ENCODE measurements at places on chromosomes 3 and 15.

DNA sequence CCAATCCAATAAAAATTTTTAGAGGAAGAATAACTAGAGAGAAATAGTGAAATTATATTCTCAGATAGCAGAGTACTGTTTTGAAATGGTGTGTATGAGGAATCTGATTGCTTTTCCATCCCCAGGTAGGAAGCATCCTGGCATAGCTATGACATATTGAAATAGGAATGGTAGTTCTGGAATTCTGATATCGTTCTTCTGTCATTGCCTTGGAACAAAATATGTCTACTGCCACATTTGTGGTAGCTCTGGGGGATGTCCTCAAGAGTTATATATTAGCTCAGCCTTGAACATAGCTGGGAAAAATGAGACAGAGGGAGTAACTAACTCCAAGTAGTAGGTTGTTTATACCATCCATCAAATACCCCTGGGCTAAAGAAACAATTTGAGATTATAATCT lies 950.7 kb downstream of the MCTP2 start:
- DNase-seq = no peak

- no peak for DNase-seq
Observed at GRCh38 chr15:33292717-33293307, 18.0 kb upstream of the RYR3 start.

- DNase-seq = no peak
Observed at GRCh38 chr15:101528108-101528916, 38.8 kb upstream of the PCSK6 start.

DNA sequence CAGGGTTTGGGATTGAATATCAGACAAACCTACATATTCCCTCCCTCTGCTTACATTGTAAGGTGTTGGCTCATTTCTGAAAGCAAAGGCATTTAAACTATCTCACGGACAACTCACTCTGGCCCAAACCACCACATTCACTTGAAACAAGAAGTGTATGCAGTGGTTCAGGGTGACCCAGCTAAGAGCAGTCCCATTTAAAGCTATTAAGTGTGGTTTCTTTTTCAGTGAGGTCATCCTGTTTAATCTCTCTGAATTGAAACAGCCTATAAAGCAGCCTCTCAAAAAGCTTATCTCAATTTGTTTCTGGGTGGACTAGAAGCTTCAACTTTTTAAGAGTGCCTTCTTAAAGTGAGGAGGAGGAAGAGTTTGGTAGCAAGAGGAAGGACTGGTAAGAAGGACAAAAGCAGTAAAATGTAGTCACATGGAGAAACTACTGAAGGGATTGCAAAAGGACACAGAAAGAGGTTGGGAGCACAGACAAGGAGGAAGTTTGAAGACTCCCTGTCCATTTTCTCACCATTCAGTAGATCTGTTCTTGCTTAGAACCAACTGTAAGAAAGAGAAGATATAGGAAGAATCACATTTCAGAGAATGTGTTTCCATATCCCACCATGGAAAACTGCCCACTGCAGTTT lies 151.6 kb downstream of the TMCO5A start:
- DNase-seq = no peak

GRCh38 chr3:103337179-103337845 lies 902.5 kb downstream of the ZPLD1 start:
- no peak for DNase-seq

DNA sequence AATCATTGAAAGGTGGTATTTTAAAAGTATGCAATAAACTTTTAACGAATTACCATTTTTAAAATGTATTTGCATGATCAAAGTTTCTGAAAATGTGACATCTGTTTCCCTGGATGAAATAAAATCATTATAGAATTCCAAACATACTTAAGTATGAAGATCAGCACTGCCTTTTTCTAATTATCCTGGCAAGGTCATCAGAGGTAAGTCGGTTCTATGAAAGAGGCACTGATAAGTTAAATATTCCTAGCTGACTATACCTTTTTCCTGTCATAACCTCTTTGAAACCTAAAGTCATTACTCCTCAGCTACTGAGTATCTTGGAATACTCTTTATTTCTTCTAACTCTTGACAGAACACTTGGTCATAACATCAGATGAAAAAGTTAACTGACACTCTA lies 406.1 kb upstream of the ALCAM start:
- no peak for DNase-seq

- no peak for DNase-seq
Observed at GRCh38 chr15:36479200-36479896, 100.1 kb upstream of the CDIN1 start.

DNA sequence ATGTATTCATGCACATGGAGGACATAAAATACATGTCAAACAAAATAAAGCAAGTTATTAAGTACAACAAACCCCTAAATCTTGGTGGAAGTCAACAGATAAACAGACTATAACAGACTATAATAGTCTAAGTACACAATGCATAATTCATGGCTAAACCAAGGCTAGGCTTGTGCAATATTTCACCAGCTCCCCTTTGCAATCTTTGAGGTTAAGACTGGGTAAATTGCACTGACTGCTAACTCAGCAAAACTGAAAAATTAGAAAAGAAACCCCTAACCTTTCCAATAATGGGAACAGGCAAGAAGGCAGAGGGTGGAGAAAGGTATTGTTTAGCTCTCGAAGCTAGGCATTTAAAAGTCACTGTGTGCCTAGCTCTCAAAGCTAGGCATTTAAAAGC lies 304.9 kb upstream of the WNT5A start:
- no peak for DNase-seq

DNA sequence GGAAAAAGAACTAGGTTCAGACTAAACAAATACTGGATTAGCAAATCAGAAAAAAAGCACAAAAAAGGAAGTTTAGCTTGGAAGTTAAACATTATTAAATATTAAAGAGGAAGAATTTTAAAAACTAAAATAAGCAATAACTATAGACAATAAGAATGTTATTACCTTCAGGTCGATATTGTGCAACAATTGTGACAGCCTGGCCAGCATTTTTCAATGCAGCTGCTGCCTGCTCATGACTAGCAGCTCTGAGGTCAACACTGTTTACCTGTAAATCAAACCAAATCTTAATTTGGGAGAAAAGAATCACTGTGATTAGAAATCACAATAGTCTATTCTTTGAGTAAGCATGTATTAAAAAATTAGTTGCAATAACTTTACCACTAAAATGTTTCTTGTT lies 75.1 kb upstream of the MELTF start:
- no peak for DNase-seq

DNA sequence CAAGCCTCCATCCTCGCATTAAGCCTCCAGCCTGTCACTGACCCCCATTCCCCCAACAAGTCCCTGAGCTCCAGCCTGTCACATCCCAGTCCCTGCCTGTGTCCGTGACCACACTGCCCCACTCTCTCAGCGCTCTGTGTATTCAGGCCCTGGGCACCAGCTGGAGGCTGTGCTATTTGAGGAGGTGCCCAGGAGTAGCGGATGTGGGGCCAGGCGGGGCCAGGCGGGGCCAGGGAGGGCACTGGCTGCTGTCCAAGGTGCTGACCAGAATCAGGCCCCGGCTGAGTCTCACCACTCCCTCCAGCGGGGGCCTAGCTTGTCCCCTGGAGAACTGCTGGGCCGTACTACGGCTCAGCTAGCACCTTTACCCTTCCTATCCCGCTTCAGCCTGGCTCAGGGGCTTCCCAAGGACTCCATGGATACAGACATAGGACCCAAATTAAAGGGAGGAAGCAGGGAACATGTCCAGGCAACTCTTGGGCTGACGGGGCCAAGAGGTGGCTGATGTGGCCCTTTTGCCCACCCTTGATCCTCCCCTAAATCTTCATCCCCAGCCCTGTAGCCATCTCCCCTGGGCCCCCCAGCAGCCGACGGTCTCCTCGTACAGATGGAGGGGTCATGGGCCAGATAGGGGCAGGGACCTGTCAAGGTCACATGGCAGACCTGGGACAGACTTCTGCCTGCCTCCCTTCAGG lies 1.1 kb downstream of the HHATL start:
- DNase-seq = no peak

GRCh38 chr15:94327356-94327936 lies 96.1 kb downstream of the MCTP2 start:
- no peak for DNase-seq

DNA sequence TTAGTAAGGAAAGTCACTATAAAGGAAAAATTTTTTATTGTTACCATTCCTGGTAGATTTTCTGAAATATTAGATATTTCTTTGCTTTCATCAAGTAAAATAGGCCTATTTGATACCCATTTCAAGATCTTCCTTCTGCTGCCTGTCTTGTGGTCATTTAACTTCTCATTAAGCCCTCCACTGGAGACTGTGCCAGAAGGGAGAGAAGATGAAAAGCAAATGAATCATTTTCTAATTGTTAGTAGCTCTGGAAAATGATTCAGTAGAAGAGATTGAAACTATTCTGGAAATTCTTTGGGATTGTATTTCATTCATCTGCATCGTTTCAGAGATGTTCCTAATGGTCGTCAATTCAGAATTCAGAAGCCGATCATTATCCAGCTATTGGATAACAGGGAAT lies 3.2 kb downstream of the KCTD6 start:
- DNase-seq = no peak

DNA sequence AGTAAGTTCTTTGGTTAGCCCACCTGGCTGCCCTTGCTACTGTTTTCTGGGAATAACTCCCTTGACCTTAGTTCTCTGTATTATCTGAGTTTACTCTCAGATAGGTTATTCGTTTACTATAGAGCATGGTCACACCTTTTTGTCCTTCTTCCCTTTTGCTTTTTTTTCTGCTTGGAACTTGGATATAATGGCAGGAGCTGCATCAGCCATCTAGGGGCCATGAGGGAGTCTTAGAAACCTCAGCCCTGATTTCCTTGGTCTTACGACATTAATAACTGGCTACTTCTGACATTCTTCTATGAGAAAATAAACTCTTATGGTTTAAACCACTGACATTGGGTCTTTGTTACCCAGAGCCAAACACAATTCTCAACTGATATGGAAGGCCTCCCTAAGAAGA lies 3.4 kb upstream of the SLC51B start:
- no peak for DNase-seq
